CD14-positive monocyte (primary cell): ENCODE measurements at places on chromosomes 2 and 18. TPM values are rescaled to one million over a fixed set of nuclear protein-coding genes. Genes with fewer than 3 reads are reported as not detected.

Gene ARHGAP28
- not detected for polyA plus RNA-seq

GRCh38 chr2:225223301-225223700, 176.2 kb upstream of the NYAP2 start:
- no peak overlapping the region for H3K4me3 ChIP-seq
- H3K27ac ChIP-seq, result no peak overlapping the region
- no peaks in the 10 kb centered on the region for H3K4me1 ChIP-seq
- no peaks in the 10 kb centered on the region for H3K27me3 ChIP-seq
- H3K36me3 ChIP-seq, result no peaks in the 10 kb centered on the region

Gene NCK2
- polyA plus RNA-seq, result 7.6 TPM

Gene HOXD11
- polyA plus RNA-seq, result not detected

DNA sequence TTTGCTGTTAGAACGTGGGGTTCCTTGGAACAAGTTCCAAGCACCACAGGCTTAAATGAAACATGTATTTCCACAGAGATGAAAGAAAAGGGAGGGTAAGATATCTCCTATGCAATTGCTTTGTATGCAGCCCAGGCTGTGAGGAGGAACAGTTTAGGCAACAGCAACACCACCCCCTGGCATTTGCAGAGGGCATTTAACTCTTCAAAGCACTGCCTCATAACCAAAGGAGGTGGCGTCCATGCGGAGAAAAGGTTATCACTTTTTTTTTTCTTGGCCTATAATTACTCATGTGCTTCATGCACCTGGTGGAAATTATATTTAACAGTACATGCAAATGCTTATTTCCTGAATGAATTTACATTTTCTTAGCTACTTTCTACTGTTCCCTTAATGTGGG, 286.0 kb downstream of the LPIN1 start:
- DNase-seq, result no peak
- H3K27me3 ChIP-seq, result no peaks in the 10 kb centered on the region
- no peaks in the 10 kb centered on the region for H3K4me1 ChIP-seq
- H3K4me3 ChIP-seq, result no peak overlapping the region

Gene STON1
- not detected for polyA plus RNA-seq

DNA sequence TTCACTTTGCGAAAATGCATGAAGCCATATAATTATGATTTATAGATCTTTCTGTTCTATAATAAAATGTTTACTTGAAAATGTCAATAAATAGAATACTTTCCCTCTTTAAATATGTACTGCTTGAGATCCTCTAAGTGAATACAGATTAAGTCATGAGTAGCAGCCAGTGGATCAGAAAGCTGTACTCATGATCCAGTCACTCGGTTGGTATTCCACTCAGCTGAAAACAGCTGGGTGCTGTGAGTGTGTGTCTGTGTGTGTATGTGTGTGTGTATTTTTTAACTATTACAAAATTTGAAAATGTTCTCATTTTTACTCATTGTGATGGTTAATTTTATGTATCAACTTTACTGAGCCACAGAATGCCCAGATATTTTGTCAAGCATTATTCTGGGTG, 141.6 kb upstream of the CYP26B1 start:
- H3K27ac ChIP-seq, result no peak overlapping the region
- H3K27me3 ChIP-seq, result no peaks in the 10 kb centered on the region
- DNase-seq, result no peak
- H3K4me3 ChIP-seq, result no peak overlapping the region
- no peaks in the 10 kb centered on the region for H3K36me3 ChIP-seq
- no peaks in the 10 kb centered on the region for H3K4me1 ChIP-seq

Gene LCT
- not detected for polyA plus RNA-seq

Gene COPS9
- polyA plus RNA-seq, result 268 TPM

- no peaks in the 10 kb centered on the region for H3K36me3 ChIP-seq
- no peaks in the 10 kb centered on the region for H3K27me3 ChIP-seq
- DNase-seq, result no peak
- no peak overlapping the region for H3K27ac ChIP-seq
Observed at GRCh38 chr2:95061601-95062183, 36.2 kb downstream of the MAL start.

- H3K36me3 ChIP-seq, result no peaks in the 10 kb centered on the region
- peak; percentile 25 for DNase-seq
- H3K4me3 ChIP-seq, result peak overlapping the region; percentile 37
- peaks cover 18% of the 10 kb centered on the region for H3K27me3 ChIP-seq
Observed at GRCh38 chr18:58195278-58195765, 151.3 kb downstream of the NEDD4L start.

DNA sequence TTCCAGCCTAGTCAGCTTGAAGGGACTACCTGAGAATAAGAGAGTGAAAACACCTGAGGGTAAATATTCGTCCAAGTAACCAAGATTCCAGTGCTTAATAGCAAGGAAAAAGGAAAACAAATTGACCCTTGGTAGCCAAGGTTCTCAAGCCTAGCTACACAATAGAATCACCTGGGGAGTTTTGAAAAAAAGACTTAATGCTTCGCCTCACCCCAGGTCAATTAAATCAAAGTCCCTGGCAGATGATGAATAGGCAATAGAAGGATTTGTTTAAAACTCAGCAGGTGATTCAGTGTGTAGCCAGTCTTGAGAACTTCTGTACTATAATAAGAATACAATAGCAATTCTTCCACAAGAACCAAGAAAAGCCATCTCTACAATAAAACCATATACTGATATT, 500.2 kb downstream of the XIRP2 start:
- no peak for DNase-seq
- no peaks in the 10 kb centered on the region for H3K4me1 ChIP-seq
- no peak overlapping the region for H3K27ac ChIP-seq
- H3K36me3 ChIP-seq, result no peaks in the 10 kb centered on the region

DNA sequence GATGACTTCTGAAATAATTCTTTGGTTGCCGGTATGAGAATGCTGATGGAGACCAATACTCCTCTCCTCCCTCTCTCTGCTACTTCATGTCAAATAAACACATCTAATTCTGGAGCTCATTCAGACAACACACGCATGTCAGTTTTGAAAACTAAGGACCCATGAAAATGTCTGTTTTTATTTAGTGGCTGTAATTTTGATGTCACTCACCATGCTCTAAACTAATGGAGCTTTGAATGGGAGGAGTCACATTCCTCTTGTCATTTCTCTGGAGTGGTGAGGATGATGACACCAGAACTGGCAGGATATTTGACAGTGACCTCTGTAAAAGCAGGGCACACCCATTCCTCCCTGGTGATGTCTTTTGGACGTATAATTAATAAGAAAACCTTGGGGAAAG, 163.0 kb downstream of the PHLPP1 start:
- no peaks in the 10 kb centered on the region for H3K4me1 ChIP-seq
- DNase-seq, result no peak
- no peak overlapping the region for H3K4me3 ChIP-seq

DNA sequence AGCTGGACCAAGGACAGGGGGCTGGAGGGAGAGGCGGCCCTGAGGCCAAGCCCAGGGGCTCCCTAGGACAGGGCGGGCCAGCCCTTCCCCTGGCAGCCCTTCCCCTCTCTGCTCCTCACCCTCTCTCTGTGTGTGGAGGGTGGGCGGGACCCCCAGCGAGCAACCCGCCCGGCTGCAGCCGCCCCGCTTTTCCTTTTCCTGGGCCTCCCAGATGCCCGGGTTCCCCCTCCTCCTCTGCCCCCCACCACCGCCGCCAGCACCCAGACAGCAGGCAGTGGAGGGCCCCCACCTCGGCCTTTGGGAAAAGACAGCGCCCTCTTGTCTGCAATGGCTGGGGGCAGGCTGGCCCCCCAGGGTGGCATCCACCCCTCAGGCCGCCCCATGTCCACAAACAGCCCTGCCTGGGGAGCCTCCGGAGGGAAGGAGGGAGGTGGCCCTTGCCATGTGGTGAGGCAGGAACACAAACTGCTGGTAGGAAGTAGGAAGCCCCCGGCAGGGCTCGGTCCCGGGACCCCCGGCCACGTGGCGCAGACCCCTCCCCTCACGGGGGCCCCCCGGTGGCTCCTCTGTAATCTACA, 135.1 kb upstream of the CTDP1 start:
- no peaks in the 10 kb centered on the region for H3K27me3 ChIP-seq
- DNase-seq, result no peak
- no peaks in the 10 kb centered on the region for H3K4me1 ChIP-seq
- H3K36me3 ChIP-seq, result no peaks in the 10 kb centered on the region

DNA sequence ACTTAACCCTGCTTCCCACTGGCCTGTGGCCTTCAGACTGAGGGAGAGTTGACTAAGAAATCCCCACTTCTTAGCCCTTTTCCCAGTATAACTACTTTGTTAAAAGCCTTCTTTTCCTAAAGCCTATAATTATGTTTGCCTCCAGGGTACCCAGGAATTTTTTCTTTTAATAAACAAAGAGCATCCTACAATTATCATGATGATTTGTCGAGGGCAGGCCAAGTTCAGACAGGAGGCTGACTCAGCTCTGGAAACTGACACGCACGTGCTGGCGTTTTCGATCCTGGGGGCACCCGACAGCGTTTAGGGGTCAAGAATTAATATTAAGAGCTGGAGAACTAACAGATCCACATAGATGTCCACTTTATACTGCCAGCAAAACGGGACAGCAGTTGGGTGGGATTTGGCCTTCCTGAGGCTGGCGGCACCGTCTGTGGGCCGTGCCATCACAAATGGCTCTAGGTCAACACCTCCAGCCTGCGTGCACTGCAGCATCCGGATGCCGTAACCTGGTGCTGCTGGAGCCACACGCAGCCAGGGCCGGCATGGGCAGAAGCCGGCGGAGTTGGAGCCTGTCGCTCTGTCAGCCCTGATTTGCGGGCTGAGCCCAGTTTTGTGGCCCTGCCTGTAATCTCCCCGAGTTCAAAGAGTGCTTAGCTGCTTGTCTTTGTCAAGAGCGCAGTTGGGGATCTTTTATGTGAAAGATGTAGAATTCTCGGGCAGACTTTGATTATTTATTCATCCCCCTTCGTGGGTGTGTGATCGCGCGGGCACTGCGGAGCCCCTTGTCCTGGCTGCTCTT, 191.0 kb downstream of the GLI2 start:
- H3K36me3 ChIP-seq, result no peaks in the 10 kb centered on the region
- no peaks in the 10 kb centered on the region for H3K4me1 ChIP-seq
- no peak for DNase-seq
- no peak overlapping the region for H3K4me3 ChIP-seq
- H3K27ac ChIP-seq, result no peak overlapping the region

- H3K27me3 ChIP-seq, result no peaks in the 10 kb centered on the region
- H3K36me3 ChIP-seq, result peaks cover 96% of the 10 kb centered on the region
- H3K4me1 ChIP-seq, result peaks cover 54% of the 10 kb centered on the region
Observed at GRCh38 chr2:68784915-68785314, 50.3 kb downstream of the ARHGAP25 start.

DNA sequence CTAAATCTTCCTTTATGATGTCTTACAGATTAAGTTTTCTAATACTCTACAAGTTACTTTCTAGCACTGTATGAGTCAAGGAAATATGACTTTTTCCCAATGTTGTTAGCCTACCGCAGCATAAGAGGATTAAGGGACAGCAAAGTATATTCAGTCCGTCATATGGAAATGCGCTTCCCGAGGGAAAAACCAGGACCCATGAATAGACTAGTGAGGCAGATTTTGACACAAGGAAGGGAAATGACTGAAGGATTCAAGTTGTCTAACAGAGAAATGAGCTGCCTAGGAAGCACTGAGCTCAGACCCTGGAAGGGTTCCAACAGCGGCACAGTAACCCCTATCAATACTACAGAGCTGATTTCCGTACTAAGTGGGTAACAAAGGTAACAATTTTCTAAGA, 12.0 kb downstream of the SEPTIN10 start:
- no peak for DNase-seq
- H3K4me1 ChIP-seq, result no peaks in the 10 kb centered on the region
- H3K27me3 ChIP-seq, result peaks cover 6% of the 10 kb centered on the region

- no peak overlapping the region for H3K4me3 ChIP-seq
- H3K27ac ChIP-seq, result no peak overlapping the region
- H3K27me3 ChIP-seq, result no peaks in the 10 kb centered on the region
- no peaks in the 10 kb centered on the region for H3K4me1 ChIP-seq
- peak; percentile 37 for DNase-seq
Observed at GRCh38 chr18:58180738-58181353, 136.8 kb downstream of the NEDD4L start.

GRCh38 chr2:140718999-140719398, 1411.8 kb downstream of the LRP1B start:
- no peak overlapping the region for H3K4me3 ChIP-seq
- DNase-seq, result no peak
- no peaks in the 10 kb centered on the region for H3K27me3 ChIP-seq

DNA sequence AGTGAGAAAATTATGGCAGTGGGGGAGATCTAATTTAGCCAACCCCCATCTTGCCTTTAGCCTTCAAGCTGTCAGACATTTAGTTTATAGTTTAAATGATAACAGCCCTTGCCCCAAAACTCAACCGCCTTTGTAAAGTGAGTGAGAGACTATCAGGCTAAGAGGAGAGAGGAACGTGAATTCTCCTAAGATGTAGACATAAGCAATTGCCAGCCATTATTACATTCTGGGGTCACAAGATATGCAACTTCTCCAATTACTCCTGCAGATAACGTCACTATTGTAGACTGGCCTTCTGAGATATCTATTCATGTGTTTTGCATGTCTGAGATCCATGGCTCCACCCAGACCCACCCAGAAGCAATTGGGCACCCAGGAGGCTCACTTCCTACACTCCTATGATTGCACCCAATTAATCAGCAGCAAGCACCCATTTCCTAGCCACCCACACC, 307.3 kb downstream of the NBAS start:
- no peaks in the 10 kb centered on the region for H3K27me3 ChIP-seq
- H3K27ac ChIP-seq, result no peak overlapping the region
- no peak for DNase-seq
- peaks cover 5% of the 10 kb centered on the region for H3K36me3 ChIP-seq
- H3K4me1 ChIP-seq, result no peaks in the 10 kb centered on the region

Gene GRP
- polyA plus RNA-seq, result not detected in 2 replicates

- H3K4me3 ChIP-seq, result no peak overlapping the region
- DNase-seq, result no peak
- no peaks in the 10 kb centered on the region for H3K27me3 ChIP-seq
- no peaks in the 10 kb centered on the region for H3K4me1 ChIP-seq
- H3K36me3 ChIP-seq, result no peaks in the 10 kb centered on the region
- H3K27ac ChIP-seq, result no peak overlapping the region
Observed at GRCh38 chr2:189127756-189128155, 51.8 kb downstream of the COL5A2 start.

- no peak overlapping the region for H3K27ac ChIP-seq
- no peak for DNase-seq
- peak overlapping the region; percentile 60 for H3K4me3 ChIP-seq
- peaks cover 33% of the 10 kb centered on the region for H3K4me1 ChIP-seq
- H3K36me3 ChIP-seq, result peaks cover 12% of the 10 kb centered on the region
- H3K27me3 ChIP-seq, result no peaks in the 10 kb centered on the region
Observed at GRCh38 chr2:26786207-26787028, 562 bp downstream of the CENPA start.

GRCh38 chr2:143949121-143949848, 570.6 kb downstream of the ZEB2 start:
- H3K27me3 ChIP-seq, result no peaks in the 10 kb centered on the region
- no peak overlapping the region for H3K4me3 ChIP-seq
- no peaks in the 10 kb centered on the region for H3K4me1 ChIP-seq
- no peak for DNase-seq
- H3K36me3 ChIP-seq, result no peaks in the 10 kb centered on the region

DNA sequence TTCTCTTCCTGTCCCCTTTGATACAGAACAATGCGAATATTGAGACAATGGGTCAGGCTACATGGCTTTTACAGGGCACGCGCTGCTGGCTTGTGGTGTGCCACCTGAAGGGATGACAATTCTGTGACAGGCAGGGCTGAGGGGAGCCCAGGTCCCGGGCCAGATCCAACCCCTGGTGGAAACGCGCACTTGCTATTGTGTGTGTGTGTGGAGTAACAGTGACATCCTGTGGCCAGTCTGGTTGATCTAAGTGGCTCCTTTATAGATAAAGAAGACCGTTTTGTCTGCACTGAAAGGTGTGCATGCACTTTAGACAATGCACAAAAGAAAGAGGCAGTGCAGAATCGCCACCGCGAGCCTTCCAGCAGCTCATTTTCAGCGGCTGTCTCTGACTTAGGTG, 273.6 kb downstream of the HRH4 start:
- H3K27ac ChIP-seq, result no peak overlapping the region
- no peaks in the 10 kb centered on the region for H3K36me3 ChIP-seq
- DNase-seq, result no peak
- no peaks in the 10 kb centered on the region for H3K4me1 ChIP-seq
- no peak overlapping the region for H3K4me3 ChIP-seq
- no peaks in the 10 kb centered on the region for H3K27me3 ChIP-seq
